GM12878 (cell line): ENCODE measurements at places on chromosomes 6 and 20. TPM values are rescaled to one million over a fixed set of nuclear protein-coding genes. Genes with fewer than 3 reads are reported as not detected.

Gene PHF3
- 24.0 and 24.2 TPM in 2 replicates for polyA plus RNA-seq

Gene C20orf141
- not detected in 2 replicates for polyA plus RNA-seq

Gene GUCA1A
- polyA plus RNA-seq = not detected in 2 replicates

Gene REM1
- not detected in 2 replicates for polyA plus RNA-seq

Gene PTK7
- polyA plus RNA-seq = 4.1 and 5.0 TPM in 2 replicates

Gene TBXT
- polyA plus RNA-seq = 0.18 TPM in 1 of 2 replicates, not detected in the other

Gene MYCT1
- polyA plus RNA-seq = not detected in 2 replicates

Gene LY6G6F
- polyA plus RNA-seq = not detected in 2 replicates

Gene SLC35F1
- polyA plus RNA-seq = 0.07 TPM in 1 of 2 replicates, not detected in the other

Gene PGC
- not detected in 2 replicates for polyA plus RNA-seq

Gene NFKBIL1
- 8.2 TPM in 2 replicates for polyA plus RNA-seq

Gene XRN2
- polyA plus RNA-seq = 81.1 and 86.3 TPM in 2 replicates

Gene PNPLA1
- polyA plus RNA-seq = not detected in 2 replicates

Gene MTRF1L
- polyA plus RNA-seq = 20.0 and 21.6 TPM in 2 replicates

Gene ANKRD66
- polyA plus RNA-seq = not detected in 2 replicates

Gene ADGB
- not detected in 2 replicates for polyA plus RNA-seq

Gene DDRGK1
- polyA plus RNA-seq = 40.8 and 49.5 TPM in 2 replicates

Gene TCF15
- not detected in 2 replicates for polyA plus RNA-seq

Gene HLA-DPA1
- polyA plus RNA-seq = 640 and 672 TPM in 2 replicates

Gene SNAI1
- polyA plus RNA-seq = 0.79 and 0.89 TPM in 2 replicates

Gene MTHFD1L
- 38.1 and 46.7 TPM in 2 replicates for polyA plus RNA-seq

Gene C6orf120
- polyA plus RNA-seq = 19.9 and 20.0 TPM in 2 replicates

Gene PTK6
- 0.10 TPM in 1 of 2 replicates, not detected in the other for polyA plus RNA-seq

Gene CAGE1
- 0.08 and 0.32 TPM in 2 replicates for polyA plus RNA-seq

Gene RHAG
- polyA plus RNA-seq = not detected in 2 replicates

Gene ID4
- polyA plus RNA-seq = 0.09 TPM in 1 of 2 replicates, not detected in the other

Gene KIAA0408
- polyA plus RNA-seq = not detected in 2 replicates

Gene OPRL1
- 0.05 and 0.12 TPM in 2 replicates for polyA plus RNA-seq

Gene MUCL3
- 0.08 and 0.09 TPM in 2 replicates for polyA plus RNA-seq

Gene PPP1R18
- 43.0 and 46.3 TPM in 2 replicates for polyA plus RNA-seq

Gene C4B
- polyA plus RNA-seq = 0.62 and 1.3 TPM in 2 replicates

Gene BNIP5
- 0.04 TPM in 1 of 2 replicates, not detected in the other for polyA plus RNA-seq

Gene CLPSL1
- not detected in 2 replicates for polyA plus RNA-seq

Gene GSTA4
- polyA plus RNA-seq = 3.9 and 4.4 TPM in 2 replicates

Gene BPIFB4
- 0.12 TPM in 1 of 2 replicates, not detected in the other for polyA plus RNA-seq

Gene CRISP2
- polyA plus RNA-seq = not detected in 2 replicates

Gene DACT2
- not detected in 2 replicates for polyA plus RNA-seq

Gene CTAGE9
- not detected in 2 replicates for polyA plus RNA-seq

Gene SNAP25
- polyA plus RNA-seq = not detected in 2 replicates

Gene CST2
- polyA plus RNA-seq = not detected in 2 replicates

Gene SLC17A2
- polyA plus RNA-seq = not detected in 2 replicates

Gene RNF144B
- polyA plus RNA-seq = 0.13 and 0.14 TPM in 2 replicates

Gene MYO6
- polyA plus RNA-seq = 22.6 and 27.9 TPM in 2 replicates

Gene PLA2G7
- not detected in 2 replicates for polyA plus RNA-seq

Gene BPIFB6
- not detected in 2 replicates for polyA plus RNA-seq
